ENCODE measurements at places on chromosomes 12 and 14.

- DNase-seq, result no peak
Observed at GRCh38 chr14:91580876-91581577, 70.9 kb upstream of the PPP4R3A start.

- no peak for DNase-seq
Observed at GRCh38 chr12:3137814-3138445, 60.8 kb downstream of the TSPAN9 start.

- no peak for DNase-seq
Observed at GRCh38 chr12:119412306-119412705, 77.8 kb downstream of the CCDC60 start.

- no peak for DNase-seq
Observed at GRCh38 chr14:70640938-70641547, 673 bp upstream of the TTC9 start.

- DNase-seq, result no peak
Observed at GRCh38 chr12:103774977-103775560, 66.0 kb downstream of the NT5DC3 start.

- DNase-seq, result no peak
Observed at GRCh38 chr12:76038176-76038575, 6.6 kb upstream of the PHLDA1 start.

DNA sequence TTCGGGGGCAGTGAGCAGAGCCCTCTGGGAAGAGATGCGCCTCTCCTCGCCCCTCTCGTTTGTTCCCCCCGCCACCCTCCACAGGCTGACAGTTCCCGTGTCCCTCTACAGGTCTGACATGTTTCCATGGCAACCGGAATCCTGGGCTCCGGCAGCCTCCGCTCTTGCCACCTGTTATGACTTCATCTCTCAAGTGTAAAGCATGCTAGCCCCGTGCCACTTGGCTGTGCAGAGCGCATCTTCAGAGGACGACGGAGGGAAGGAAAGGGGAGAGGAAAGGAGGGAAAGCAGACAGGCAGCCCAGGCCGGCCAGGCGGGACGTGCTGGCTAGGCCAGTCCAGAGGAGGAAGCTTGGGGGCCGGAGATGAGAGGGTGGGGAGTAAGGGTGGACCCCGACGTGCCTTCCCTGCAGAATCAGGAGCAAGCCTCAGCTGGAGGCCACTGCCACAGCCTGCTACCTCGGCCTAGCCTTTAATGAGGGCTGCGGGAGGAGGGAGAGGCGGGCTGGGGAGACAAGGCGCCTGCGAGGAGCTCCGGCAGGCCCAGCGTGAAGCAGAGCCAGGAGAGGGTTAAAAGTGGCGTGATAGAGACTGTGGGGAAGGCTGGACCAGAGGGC, 214.3 kb downstream of the DPF3 start:
- DNase-seq, result no peak

DNA sequence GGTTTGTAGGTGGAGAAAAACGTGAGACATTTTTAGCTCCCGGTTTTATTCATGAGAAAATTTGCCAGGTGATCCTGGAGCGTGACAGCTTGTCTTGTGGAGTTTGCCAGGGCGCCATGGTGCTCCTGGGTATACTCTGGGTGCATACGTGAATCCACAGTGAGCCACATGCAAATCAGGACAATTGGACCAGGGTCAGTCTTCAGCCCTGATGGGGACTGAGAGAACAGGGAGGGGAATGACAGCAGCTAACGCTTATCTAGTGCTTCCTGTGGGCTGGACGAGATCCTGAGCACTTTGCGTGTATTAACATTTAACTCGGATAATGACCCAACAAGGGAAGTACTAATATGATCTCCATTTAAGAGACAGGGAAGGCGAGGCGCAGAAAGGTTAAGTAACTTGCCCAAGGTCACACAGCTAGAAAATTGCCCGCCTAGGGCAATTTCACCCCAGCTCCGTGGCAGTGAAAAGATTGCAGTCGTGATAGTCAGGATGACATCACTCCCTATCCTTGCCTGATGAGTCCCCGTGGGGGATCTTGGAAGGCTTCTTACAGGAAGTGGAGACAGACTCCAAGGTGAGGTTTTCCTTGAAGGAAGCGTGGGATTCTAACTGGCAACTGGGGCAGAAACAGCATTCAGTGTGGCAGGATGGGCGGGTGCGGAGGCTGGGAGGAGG, 118.4 kb upstream of the NCOR2 start:
- DNase-seq, result no peak

GRCh38 chr14:100296106-100296651, 10.1 kb downstream of the SLC25A29 start:
- no peak for DNase-seq

- DNase-seq, result no peak
Observed at GRCh38 chr12:11578461-11578993, 70.9 kb upstream of the ETV6 start.

- no peak for DNase-seq
Observed at GRCh38 chr12:8832500-8832899, 10.1 kb downstream of the A2ML1 start.

DNA sequence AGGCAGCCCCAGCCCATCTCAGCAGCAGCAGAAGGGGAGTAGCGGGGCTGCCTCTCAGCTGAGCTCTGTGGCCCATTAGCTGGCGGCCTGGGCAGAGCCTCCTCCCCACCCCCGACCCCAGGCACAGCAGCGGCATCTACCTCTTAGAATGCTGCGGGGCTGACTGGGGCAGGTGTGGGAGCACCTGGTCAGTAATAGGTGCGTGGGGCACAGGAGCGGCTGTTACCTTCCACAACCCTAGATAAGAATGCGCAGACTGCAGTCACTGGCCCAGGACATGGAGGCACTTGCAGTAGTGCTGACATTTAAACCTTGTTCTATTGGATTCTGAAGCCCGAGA, 35.6 kb downstream of the SYNE3 start:
- no peak for DNase-seq

GRCh38 chr12:88435334-88436076, 144.8 kb downstream of the KITLG start:
- DNase-seq, result no peak

GRCh38 chr14:96811985-96812667, 14.9 kb downstream of the VRK1 start:
- no peak for DNase-seq

DNA sequence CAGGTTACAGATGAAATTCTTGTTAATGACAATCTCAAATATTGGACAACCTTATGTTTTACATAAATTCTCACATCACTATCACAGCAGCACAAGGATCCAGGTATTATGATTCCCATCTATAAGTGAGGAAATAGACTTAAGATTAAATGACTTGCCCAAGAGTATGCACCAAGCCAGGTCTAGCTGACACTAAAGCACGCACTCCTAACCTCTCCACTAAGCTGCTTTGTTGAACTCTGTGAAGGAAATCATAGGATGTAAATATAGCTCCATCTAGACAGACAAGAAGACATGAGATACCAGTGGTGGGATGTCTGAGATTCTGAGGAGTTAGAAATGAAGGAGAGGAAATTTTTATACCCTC, 87.9 kb downstream of the PHLDA1 start:
- DNase-seq, result no peak

GRCh38 chr14:81298122-81298521, 77.4 kb upstream of the GTF2A1 start:
- DNase-seq, result no peak

GRCh38 chr12:109147954-109148353, 31.6 kb downstream of the ACACB start:
- DNase-seq, result no peak

DNA sequence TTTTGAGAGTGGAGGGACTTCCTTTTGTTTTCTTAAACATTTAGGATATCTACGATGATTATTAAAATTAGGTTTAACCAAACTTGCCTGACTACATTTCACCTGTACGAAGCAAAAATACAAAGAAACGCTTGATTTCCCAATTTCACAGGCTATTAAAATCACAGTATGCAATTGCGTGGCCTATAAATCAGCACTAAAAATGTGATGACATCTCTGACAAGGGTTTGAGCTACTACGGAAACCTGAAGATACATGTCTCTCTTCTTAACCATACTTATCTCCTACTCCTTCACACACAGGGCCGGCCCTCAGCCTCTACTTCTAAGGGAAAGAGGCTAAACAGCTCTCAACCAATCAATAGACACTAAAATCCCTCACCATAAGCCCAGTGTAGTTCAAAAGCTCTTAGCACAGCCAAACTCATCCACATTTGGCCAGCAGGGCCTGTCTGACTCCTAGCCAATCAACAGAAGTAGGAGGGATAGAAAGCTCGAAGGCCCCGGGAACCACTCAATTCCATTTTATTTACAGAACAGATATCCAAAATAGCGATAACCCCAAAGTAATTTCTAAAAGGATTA, 137.3 kb downstream of the FOXN3 start:
- no peak for DNase-seq

DNA sequence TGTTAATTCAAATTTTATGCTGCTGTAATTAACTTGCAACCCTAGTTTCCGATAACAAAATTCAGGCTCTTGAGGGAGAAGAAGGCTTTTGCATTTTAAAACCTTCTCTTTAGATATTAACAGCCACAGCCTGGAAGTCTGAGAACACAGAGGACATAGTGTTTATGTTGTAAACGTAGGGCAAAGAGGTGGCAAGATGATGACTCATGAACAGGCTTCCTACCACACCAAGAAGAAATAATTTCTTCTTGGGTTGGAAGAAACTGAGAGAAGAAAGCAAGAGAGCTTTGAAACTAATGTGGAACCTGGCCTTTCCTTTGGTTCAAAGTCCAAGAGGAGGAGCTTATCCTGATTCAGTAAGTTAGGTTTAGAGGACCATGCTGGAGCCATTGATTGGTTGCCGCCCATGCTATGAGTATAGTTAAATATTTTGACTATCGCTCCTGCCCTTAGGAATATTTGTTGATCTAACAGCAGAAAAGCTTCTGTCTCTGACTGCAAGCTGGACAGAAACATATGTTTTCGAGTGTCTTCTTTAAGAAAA, 31.8 kb downstream of the CCDC198 start:
- no peak for DNase-seq

- no peak for DNase-seq
Observed at GRCh38 chr14:55302367-55303124, 31.3 kb downstream of the FBXO34 start.

- no peak for DNase-seq
Observed at GRCh38 chr12:29691161-29691854, 92.4 kb downstream of the TMTC1 start.

DNA sequence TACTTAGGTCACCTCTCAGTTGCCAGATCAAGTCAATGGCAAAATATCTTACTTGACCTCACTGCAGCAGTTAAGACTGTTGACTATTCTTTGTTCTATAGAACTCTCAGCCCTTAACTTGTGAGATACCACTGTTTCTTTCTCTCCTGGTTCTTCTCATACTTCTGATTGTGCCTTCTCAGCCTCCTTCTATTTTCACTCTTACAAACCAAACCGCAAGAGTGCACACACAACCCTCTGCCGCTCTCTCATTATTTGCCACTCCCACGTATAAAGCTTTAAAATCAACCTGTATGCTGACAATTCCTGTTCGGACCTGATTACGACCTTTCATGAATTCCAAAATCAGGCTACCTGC, 4.5 kb downstream of the E2F7 start:
- DNase-seq, result no peak

- DNase-seq, result no peak
Observed at GRCh38 chr12:117968151-117968789, 520 bp downstream of the KSR2 start.

- no peak for DNase-seq
Observed at GRCh38 chr12:129662234-129662633, 241.6 kb downstream of the TMEM132D start.

- DNase-seq, result no peak
Observed at GRCh38 chr12:116406529-116406928, 129.0 kb upstream of the MED13L start.

DNA sequence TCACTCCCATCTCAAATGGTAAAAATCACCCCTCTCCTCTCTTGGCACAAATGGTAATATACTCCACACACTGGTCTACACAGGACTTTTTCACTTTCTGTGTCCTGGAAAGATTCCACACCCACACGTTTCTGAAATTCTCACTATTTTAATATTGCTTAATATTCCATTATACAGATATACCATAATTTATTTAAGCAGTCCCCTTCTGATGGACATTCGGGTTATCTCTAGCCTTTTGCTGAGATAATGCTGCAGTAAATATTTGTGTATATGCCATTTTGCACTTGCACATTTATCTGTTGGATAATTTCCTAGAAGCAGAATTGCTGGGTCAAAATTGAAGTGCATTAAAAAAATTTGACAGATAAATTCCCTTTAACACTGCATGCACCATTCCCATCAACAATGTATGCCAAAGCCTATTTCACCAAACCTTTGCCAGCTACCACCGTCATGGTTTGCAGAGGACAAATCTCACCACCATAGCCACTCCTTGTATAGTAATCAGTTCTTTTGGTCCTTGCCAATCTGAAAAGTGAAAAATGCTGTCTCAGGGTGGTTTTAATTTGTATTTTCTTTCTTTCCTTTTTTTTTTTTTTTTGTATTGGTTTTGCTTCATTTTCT, 15.5 kb upstream of the COL2A1 start:
- no peak for DNase-seq

DNA sequence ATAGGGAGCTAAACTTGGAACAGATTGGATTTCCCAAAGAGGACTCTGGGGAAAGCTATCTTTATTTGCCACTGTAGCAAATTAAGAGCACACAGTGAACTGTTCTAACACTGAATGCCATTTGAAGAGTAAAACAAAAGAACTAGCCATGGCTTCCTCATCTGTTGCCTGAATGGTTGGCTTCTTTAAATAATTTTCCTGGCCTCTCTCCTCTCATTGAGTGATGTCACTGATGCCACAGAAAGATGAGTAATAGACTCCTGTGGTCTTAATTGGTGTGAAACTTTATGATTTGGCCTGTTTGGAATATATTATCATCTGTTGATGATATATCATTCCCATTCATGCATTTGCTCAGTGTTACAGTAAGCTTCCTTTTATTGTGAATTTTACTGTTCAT, 42.5 kb downstream of the WDR20 start:
- DNase-seq, result no peak

DNA sequence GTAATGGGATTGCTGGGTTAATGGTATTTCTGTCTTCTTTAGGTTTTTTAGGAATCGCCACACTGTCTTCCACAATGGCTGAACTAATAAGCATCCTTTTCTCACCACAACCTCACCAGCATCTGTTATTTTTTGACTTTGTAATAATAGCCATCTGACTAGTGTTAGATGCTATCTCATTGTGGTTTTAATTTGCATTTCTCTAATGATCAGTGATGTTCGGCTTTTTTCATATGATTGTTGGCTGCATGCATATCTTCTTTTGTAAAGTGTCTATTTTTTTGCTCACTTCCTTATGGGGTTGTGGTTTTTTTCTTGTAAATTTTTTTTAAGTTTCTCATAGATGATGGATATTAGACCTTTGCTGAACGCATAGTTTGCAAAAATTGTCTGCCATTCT, 377.9 kb downstream of the GALC start:
- no peak for DNase-seq

GRCh38 chr12:4984344-4984743, 59.3 kb upstream of the KCNA5 start:
- no peak for DNase-seq

- DNase-seq, result no peak
Observed at GRCh38 chr14:79442786-79443185, 768.5 kb downstream of the DIO2 start.

DNA sequence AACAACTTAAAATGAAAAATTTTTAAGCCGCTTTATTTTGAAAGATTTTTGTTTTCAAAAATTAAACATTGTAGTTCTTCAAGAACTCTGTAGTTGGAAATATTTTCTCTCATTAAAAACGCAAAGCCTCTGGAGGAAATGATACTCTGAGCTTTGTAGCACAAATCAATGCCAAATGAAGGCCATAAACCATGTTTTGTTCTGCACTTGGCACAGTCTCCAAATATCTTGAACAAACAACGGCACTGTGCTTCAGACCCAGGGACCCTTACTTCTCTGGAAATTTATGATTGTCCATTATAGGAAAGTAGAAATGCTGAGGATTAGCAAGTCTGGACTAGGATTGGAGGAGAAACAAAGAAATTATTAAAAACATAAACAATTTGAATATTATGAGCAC, 160.8 kb upstream of the BMP4 start:
- DNase-seq, result no peak

Measured in NCI-H2029 treated with DMSO at 0.1 percent for 48 hours (cell line).